ENCODE measurements at places on chromosomes 5 and 9.

- no peak for DNase-seq
These were observed 60.9 kb downstream of the ANKRD55 start for GRCh38 chr5:56172241-56172640.

- DNase-seq = no peak
These were observed 1.5 kb downstream of the SMIM32 start for GRCh38 chr5:136191304-136192014.

- no peak for DNase-seq
These were observed 66.8 kb downstream of the ARL15 start for GRCh38 chr5:54243483-54244080.

DNA sequence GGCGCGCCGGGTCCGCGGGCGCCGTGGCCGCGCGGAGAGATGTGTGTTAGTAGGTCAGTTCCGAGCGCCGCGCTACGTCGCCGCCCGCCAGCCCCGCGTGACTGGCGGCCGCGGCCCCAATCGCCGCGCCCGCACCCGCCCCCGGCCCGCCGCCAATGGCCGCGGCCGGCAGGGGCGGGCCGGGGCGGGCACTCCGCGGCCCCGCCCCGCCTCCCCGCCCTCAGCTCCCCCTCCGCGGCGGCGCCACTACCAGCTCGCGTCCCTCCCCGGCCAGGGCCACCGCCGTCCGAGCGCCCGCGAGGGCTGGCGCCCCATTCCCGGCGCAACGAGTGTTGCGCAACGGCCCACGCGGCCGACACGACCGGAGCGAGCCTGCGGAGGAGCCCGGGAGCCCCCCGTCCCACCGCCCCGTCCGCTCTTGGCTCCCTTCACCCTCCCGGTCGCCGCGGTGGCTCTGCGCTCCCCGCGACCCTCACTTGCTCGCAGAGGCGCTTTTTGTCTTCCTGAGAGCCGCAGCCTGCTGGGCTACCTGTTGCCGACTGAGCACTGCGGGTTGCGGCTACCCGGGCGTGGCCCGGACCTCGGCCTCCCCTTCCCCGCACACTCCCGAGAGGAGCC, at the start of gene NFIL3:
NFIL3 (minus strand) TSS at position 48 of the 618 bp plus-strand sequence. CDS start 13,098 bp downstream, outside the sequence.
- peak; percentile 37 for DNase-seq

Measured in stimulated activated CD4-positive, alpha-beta T cell treated with anti-CD3 and anti-CD28 coated beads, TNF-alpha, amount 100 ng/mL, for 24 hours (primary cell).